ENCODE measurements at places on chromosomes 2 and 18. TPM values are rescaled to one million over a fixed set of nuclear protein-coding genes. Genes with fewer than 3 reads are reported as not detected.

DNA sequence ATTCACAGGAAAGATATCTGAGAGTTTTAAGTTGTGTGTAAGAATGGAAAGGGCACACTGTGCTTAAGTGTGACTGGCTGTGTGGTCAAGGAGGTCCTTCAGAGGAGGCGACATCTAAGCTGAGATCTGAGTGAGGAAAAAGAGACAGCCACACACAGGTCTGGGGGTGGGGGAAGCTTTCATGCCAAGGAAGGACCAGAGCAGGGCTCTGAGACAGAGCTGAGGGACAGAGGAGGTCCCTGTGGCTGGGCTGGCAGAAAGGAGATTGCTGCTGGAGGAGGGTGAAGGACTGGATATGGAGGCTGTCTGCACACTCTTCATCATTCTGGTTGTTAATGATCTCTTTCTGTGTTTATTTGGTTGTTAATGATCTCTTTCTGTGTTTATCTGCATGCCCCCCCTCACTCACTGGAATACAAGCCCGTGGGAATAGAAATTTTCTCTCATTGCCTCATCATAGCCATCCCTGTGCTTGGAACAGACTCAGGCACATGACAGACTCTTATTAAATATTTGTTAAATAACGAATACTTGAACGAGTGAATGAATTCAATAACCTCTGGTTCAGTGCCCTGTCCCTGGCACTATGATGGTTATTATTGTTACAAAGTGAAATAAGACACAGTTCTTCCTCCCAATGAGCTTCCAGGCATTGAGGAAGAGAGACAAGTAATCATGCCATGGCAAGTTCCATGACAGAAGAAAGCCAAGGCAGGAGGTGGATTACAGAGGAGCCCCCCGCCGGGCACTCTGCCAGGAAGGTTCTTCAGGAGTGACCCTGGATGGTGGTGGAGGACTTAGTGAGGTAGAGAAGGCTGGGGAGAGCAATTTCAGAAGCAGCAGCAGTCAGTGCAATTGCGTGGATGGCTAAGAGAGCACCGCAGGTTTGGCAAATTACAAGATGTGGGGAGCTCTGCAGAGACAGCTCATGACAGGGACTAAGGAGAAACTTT, 399.4 kb upstream of the HS6ST1 start:
- H3K27me3 ChIP-seq: peaks cover 22% of the 10 kb centered on the region
- H3K4me3 ChIP-seq: no peak overlapping the region
- no peak for DNase-seq
- H3K36me3 ChIP-seq: no peaks in the 10 kb centered on the region

GRCh38 chr2:215423234-215423633, 12.6 kb downstream of the FN1 start:
- H3K4me1 ChIP-seq: no peaks in the 10 kb centered on the region
- no peaks in the 10 kb centered on the region for H3K36me3 ChIP-seq
- H3K27me3 ChIP-seq: peaks cover 35% of the 10 kb centered on the region
- H3K4me3 ChIP-seq: no peak overlapping the region

DNA sequence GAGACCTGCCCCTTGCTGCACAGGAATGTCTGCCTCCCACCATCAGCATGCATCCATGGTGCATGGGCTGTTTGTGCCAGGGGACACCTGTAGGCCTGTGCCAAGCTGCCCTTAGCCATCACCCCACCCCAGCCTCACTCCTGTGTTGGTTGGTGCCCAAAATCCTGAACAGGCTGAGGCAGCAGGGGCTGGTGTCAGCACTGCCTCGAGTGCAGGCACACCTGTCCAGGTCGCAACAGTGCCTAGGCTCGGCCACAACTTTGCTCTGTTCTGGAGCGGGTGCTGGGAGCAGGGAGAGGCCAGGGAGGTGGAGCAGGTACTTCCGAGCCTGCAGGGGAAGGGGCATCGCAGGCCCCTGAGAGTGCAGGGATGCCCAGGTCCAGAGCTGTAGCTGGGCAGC, 69.1 kb downstream of the SRBD1 start:
- peaks cover 66% of the 10 kb centered on the region for H3K36me3 ChIP-seq
- no peak for DNase-seq
- no peaks in the 10 kb centered on the region for H3K27me3 ChIP-seq
- H3K4me1 ChIP-seq: no peaks in the 10 kb centered on the region
- no peak overlapping the region for H3K4me3 ChIP-seq

- no peaks in the 10 kb centered on the region for H3K4me1 ChIP-seq
- no peak overlapping the region for H3K27ac ChIP-seq
- no peak overlapping the region for H3K4me3 ChIP-seq
- DNase-seq: no peak
- H3K36me3 ChIP-seq: no peaks in the 10 kb centered on the region
These were observed 438.5 kb downstream of the ZNF516 start for GRCh38 chr18:76056471-76057110.

DNA sequence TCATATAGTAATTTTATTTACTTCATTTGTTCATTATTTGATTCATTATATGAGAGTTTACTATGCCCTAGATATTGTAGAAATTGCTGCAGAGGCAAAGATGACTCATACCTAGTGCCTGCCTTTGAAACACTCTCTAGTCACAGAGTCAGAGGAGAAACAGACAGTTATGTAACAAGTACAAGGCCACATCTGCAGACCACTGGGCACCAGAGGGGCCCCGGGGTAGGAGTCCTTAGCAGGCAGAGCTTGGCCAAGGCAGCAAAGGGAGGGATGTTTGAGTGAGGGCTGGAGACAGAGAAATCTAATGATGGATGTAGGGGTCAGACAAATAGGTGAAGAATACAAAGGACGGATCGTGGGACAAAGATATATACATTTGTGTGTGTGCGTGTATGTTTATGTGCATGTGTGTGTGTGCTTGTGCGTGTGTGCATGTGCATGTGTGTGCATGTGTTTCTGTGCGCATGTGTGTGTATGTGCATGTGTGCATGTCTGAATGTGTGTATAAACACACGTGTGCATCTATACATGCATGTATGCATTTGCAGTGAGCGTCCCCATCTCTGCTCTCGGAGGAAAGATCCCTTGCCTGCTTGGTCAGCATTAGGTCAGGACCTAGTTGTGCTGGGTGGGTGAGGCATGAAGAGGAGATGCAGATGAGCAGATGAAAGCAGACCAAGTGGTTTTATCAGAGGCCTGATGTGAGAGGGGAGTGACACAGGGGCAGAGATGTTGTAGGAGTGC, 170.6 kb upstream of the MYT1L start:
- DNase-seq: no peak
- H3K4me3 ChIP-seq: no peak overlapping the region
- no peaks in the 10 kb centered on the region for H3K27me3 ChIP-seq
- no peaks in the 10 kb centered on the region for H3K4me1 ChIP-seq

GRCh38 chr2:100174026-100174431, 31.6 kb upstream of the AFF3 start:
- no peak for DNase-seq
- H3K27me3 ChIP-seq: no peaks in the 10 kb centered on the region
- H3K4me3 ChIP-seq: no peak overlapping the region
- H3K36me3 ChIP-seq: no peaks in the 10 kb centered on the region
- no peaks in the 10 kb centered on the region for H3K4me1 ChIP-seq
- H3K27ac ChIP-seq: no peak overlapping the region

DNA sequence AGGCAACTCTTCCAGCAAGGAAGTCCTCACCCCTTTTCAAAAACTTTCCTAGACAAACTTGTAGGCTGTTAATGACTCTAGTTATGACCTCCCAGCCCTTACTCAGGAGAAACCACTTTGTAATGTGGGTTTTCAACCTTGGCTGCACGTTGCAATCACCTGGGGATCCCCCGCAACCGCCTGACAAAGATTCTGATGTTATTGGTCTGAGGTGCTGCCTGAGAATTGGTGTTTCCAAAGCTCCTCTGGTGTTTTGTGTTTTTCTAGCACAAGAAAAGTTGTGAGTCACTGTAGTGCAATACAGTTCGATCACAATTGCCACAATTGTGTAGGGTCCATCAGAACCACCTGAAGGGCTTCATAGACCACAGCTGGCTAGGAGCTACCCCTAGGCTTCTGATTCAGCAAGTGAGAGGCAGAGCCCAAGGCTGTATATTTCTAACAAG, 121.6 kb downstream of the SP100 start:
- H3K27me3 ChIP-seq: no peaks in the 10 kb centered on the region
- H3K4me1 ChIP-seq: peaks cover 18% of the 10 kb centered on the region
- H3K4me3 ChIP-seq: no peak overlapping the region

The TTN gene
- total RNA-seq: 3.1 TPM

The SCG2 gene
- not detected for total RNA-seq

The NXPH2 gene
- total RNA-seq: not detected

Data from activated CD4-positive, alpha-beta T cell treated with anti-CD3 and anti-CD28 coated beads for 36 hours (primary cell).